MG63 (cell line): ENCODE measurements at places on chromosomes 1 and 21. TPM values are rescaled to one million over a fixed set of nuclear protein-coding genes. Genes with fewer than 3 reads are reported as not detected.

ADAM30 gene
- not detected in 2 replicates for total RNA-seq

HRNR gene
- total RNA-seq = not detected in 2 replicates

MASP2 gene
- not detected in 2 replicates for total RNA-seq

KIF2C gene
- 39.0 and 54.1 TPM in 2 replicates for total RNA-seq

ATP1A1 gene
- 88.6 and 124 TPM in 2 replicates for total RNA-seq

IPP gene
- total RNA-seq = 5.2 and 8.0 TPM in 2 replicates

ILDR2 gene
- total RNA-seq = not detected in 2 replicates

OR2L2 gene
- 0.16 TPM in 1 of 2 replicates, not detected in the other for total RNA-seq

CFHR3 gene
- total RNA-seq = not detected in 2 replicates

GBP6 gene
- total RNA-seq = not detected in 2 replicates

GRCh38 chr1:185338719-185339622, 21.9 kb upstream of the IVNS1ABP start:
- DNase-seq = no peak

DNA sequence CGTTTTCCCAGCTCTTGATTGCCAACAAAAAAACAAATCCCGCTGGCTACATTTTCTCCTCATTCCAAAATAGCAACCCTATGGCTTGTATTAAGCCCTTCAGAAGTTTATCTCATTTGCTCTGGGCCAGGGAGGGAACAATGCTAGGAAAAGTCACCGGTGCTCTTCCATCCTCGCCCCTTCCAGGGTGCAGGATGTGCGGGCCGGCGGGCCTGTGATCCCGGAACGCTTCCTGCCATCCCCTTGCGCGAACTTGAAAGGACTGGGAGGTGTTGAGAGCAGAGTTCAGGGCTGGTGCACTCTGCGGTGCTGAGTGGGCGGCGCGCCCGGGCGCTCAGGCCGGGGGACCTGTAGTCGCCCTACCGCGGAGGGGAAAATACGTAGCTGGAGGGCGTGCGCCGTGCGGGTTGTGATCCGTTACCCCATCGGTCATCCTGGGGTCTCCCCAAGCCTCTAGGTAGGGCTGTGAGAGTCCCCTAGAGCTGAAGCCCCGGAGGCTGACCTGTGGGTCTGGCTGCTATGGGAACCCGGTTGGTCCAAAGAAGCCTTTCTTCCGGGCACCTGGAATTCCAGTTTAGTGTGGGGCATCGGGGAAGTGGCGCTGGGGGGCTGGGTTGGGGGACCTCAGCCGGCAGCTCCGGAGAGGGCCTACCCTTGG, 13.1 kb downstream of the NR5A2 start:
- no peak for DNase-seq

DNA sequence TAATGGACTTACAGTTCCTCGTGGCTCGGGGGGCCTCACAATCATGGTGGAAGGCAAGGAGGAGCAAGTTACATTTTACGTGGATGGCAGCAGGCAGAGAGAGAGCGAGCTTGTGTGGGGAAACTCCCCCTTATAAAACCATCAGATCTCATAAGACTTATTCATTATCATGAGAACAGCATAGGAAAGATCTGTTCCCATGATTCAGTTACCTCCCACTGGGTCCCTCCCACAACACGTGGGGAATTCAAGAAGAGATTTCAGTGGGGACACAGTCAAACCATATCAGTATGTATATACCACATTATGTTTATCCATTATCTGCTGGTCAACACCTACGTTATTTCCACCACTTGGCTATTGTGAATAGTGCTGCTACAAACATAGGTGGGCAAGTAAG, 352.3 kb upstream of the B3GALT2 start:
- no peak for DNase-seq

DNA sequence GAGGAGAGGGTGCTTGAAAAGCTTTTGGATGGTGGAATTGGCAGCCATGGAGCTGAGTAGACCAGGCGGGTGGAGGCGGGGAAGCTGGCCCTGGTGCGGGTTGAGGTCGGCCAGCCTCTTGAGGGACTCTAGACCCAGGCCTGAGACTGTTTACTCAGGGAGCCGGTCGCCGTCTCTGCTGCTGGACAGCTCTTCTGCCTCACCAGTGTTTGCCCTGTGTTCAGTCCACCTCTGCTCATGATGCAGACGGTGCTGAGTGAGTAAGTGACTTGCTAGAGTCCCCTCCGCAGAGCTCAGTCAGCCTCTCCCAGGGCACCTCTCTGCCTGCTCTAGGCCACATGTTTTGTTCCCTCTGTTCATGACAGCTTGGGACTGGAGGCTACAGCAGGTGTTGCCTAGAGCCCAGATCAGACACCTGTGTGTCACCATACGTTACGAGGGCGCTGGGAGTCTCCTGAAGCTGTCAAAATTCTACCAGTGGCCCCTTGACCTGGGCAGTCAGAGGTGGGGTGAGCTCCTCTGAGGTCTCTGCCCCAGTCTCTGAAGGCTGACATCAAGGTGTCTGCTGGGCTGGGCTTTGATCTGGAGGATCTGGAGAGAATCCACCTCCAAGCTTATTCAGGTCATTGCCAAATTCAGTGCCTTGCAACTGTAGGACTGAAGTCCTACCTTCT, 73.5 kb upstream of the WNT4 start:
- DNase-seq = peak; percentile 19

- DNase-seq = no peak
These were observed 77.6 kb downstream of the EPHB2 start for GRCh38 chr1:22788254-22788661.

GRCh38 chr1:24149866-24150233, 6.9 kb upstream of the IL22RA1 start:
- DNase-seq = peak; percentile 79

GRCh38 chr1:232260045-232260444, 369.9 kb downstream of the SIPA1L2 start:
- no peak for DNase-seq

GRCh38 chr21:44079446-44079845, 27.8 kb upstream of the PWP2 start:
- DNase-seq = no peak

GRCh38 chr1:61274939-61275338, 192.6 kb downstream of the NFIA start:
- no peak for DNase-seq

GRCh38 chr1:59703226-59703917, 111.4 kb upstream of the HOOK1 start:
- peak; percentile 18 for DNase-seq

- no peak for DNase-seq
These were observed 18.7 kb upstream of the CRB1 start for GRCh38 chr1:197249324-197249723.

DNA sequence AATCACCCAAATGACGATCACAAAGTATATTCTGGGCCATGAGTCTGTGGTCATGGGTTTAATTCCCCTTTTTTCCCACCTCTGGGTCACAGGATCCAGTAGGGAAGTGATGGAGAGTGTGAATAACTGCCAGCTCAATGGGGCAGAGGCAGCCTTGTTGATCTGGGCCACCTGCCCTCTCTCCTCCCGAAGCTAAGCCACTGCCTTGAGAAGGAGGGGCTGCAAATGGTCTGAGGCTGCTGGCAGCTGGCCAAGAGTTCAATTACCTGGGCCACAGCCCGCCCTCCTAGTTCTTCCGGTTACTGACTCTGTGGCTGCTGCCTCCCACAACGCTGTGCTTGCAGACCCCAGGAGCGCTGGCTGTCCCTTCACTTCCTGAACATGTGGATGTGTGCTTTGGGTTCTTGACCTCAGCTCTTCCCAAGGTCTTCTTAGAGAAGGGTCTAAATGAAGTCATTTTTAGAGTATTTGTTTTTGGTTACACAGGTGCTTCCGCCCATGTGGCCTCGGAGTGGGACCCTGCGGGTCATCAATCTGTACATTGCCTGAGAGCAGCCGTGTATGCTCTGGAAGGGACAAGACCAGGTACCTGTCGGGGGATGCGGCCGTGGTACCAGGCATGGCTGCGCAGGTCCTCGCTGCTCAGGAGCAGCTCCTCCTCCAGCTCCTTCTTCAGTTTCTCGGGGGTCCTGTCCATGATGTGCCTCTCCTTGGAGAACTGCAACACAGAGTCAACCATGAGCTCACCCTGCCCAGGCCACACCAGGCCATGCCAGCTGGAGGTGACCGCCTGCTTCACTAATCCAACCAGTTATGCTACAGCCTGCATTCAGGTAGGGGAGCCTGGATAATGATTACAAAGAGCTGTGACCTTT, 89.7 kb downstream of the BCAR3 start:
- DNase-seq = no peak

DNA sequence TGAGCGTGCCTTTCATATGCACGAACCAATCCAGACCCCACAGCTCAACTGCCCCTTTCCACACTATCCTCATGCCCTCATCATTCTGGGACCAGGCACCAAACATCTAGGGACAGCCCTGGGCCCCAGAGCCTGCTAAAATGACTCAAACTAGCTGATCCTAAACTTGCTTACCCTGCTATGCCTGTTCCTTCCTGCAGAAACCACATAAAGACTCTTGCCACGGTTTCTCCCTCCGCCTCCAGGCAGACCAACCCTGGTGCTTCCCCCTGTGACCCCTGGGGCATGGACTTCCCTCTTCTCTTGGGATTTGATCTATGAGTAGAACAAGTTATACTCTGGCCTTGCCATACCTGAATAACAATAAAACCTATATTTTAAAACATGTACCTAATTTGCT, 138.0 kb upstream of the CD34 start:
- no peak for DNase-seq

- no peak for DNase-seq
These were observed 2.1 kb upstream of the RGS1 start for GRCh38 chr1:192573499-192573898.

DNA sequence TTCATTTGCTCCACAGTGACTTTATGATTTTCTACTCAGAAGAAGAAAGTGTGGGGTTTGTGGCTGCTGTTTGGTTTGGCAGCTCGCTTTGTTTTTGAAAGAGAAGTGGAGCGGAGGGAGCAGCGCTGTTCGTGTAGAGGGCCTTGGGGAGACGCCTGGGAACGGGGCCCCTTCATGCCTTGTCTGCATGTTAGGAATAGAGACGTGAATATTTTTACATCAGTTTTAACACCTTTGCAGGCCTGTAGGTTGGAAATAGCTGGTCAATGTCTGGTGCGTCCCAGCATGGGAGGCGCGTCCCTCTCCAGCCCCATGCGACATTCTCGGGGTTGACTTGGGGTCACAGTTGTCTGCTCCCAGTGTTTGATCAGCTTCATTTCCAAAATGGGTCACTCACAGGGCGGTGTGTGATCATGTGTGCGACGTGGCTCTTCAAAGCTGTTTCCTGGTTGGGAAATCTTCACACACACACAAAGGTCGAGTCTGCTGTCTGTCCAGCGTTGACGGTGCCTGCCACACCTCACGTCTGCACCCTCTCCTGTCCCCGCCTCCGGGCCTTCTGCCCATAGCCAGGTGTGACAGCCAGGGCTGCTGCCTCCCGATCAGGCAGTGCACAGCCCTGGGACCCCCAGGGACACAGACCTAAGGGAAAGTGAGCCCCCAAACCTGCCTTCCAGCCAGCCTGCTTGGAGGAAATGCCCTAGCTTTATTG, 149.2 kb downstream of the PSMG1 start:
- no peak for DNase-seq

- peak; percentile 34 for DNase-seq
These were observed 30.7 kb upstream of the SERBP1 start for GRCh38 chr1:67460676-67461500.

GRCh38 chr1:110570307-110570706, 35.9 kb downstream of the KCNA2 start:
- DNase-seq = no peak

DNA sequence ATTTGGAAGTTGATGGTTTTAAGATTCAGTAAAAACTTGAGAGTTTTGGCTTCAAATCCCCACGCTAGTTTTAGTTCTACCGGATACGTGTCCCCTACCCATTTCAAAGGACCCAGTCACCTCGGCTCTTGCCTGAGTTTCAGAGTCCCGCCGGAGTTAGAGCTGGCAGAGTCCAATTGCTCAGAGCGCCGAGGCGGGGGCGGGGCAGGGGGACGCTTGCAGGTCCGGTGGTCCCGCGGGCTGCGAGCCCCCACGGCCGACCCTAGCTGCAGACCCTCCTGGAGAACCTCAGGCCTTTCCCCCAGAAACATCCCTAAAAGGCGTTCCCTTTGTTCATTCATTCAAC, 765 bp upstream of the VPS45 start:
- peak; percentile 69 for DNase-seq

DNA sequence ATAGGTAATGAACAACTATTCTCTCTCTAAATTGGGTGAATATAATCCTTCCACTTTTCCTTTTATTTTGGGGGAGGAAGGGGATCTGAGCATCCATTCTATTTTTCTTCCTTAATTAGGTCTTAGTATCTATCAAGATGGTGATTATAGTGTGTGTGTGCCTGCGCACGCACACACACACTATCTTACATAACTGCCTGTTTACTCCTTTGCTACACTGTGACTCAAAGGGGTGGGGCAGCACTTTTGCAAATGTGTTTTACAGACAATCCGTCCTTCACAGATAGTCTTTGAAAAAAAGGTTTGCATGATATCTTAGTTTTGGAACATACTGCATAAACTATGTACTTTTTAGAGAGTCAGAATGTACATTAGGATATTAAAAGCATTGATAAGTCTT, 191.5 kb downstream of the SDCCAG8 start:
- no peak for DNase-seq

DNA sequence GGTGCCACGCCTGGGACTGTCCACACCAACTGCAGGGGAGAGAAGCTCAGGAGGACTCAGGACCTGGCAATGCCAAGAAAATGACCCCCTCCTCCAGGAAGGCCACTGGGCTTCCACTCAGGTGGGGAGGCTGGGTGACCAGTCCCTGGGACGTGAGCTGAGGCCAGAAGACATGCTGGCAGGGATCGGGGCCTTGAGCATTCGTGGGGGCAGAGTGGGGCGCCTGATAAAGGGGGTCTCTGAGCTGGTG, 15.3 kb upstream of the COL6A2 start:
- DNase-seq = no peak

- peak; percentile 90 for DNase-seq
These were observed 43.4 kb downstream of the IGSF5 start for GRCh38 chr21:39788383-39788782.

DNA sequence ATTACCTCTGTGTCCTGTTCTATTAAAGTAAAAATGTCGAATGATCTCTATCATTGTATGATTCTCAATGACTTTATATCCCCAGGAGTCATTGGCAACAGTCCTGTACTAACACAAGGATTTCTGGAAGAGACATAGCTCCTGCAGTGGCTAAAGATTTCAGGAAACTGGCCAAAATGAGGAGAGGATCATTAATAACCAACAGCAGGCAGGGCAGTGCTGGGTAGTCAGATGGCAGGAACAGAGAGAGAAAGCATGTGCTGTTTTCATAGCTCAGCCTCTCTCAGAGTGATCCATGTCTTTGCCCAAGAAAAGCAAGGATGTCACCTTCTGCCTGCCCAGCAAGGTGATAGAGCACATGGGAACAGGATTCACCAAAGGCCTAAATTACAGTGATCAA, 604.7 kb upstream of the PLXNA2 start:
- no peak for DNase-seq

- no peak for DNase-seq
These were observed 9.1 kb downstream of the SWT1 start for GRCh38 chr1:185166106-185166505.

GRCh38 chr1:87916965-87917364, 588.3 kb downstream of the LMO4 start:
- DNase-seq = peak; percentile 4
